ENCODE measurements at places on chromosomes 3 and 15. TPM values are rescaled to one million over a fixed set of nuclear protein-coding genes. Genes with fewer than 3 reads are reported as not detected.

DNA sequence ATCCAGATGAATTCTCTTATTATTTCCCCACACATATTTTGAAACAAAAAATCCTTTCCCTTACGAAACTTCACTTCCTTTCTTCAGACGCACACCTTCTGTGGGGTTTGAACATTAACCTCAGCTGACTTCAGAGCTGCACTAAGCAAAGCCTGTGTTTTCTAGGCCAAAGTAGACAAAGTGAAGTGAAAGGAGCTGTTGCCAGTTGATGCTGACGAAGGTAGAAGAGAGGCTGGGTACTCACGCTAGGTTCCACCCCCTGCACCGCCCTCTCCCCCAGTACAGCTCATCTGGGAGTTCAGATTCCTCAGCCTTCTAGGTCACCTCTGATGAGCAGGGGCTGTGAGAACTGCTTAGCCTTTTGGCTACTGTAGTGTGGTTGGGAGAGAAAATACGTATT lies 24.1 kb downstream of the DUT start:
- DNase-seq = no peak

DNA sequence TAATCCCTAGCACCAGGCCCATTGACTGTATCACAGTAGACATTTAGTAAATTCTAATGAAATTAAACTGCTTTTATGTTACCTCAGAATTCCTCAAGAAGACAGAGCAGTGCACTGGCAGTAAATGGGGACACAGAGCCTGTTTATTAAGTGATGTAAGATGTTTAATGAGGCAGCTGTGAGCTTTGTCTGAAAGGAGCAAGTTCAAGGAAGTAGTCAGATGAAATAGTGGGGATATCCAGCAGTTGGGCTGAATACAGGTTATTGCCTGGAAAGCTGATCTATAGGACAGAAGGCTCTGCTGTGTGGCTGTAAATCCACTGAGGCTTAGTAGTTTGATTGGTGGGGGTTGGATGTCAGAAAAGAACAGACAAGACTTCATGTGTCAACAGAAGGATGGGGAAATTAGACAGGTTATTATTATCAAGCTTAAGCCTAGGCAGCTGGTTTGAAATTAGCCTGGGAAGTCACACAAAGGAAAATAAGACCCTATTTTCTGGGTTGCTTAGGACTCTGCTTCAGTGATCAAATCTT lies 62.2 kb downstream of the PFN2 start:
- no peak for DNase-seq

SNX4 gene
- total RNA-seq = 21.9 TPM

- no peak for DNase-seq
These were observed 351.8 kb downstream of the FOXP1 start for GRCh38 chr3:71231680-71232079.

DNA sequence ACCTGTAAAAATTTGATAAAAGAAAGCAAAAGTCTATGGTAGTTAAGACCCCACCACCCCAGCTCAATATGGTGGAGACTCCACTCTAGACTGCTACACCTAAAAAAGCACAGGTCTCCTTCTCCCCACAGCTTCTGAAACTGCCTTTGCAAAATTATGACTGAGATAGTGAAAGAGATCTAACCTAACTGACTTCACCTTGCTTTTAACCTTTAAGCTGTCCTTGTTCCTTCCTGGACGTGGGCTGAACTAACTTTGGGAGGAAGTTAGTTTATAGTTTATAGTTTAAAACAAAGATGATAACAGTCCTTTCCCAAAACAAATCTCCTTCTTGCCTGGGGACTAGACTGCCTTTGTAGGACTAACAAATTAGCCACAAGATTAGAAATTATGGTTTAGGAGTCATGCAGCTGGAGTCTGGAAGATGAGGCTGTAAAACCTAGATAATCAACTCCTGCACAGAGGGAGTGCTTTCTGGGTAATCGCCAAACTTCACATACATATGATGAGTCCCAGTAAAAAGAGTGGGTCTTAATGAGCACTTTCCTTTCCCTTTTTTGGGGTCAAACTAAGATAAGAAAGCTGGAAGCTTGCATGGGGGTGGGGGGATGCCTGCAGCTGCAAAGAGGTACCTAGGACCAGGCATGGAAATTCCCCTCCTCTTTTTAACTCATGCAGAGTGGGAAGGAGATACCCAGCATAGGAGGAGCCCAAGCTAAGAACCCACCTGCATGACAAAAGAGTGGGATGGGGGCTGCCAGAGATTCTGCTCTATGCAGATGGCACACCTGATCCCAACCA lies 17.5 kb downstream of the CCR8 start:
- no peak for DNase-seq

GRCh38 chr15:81511138-81511537 lies 137.1 kb upstream of the TMC3 start:
- DNase-seq = peak; percentile 51

MELTF gene
- total RNA-seq = 4.6 TPM

GRCh38 chr3:48399387-48400172 lies 27.6 kb downstream of the FBXW12 start:
- DNase-seq = peak; percentile 34
